ENCODE measurements at places on chromosomes 5 and 9.
A peak's percentile ranks its signal among the peaks of the same experiment; 100 is the strongest.

GRCh38 chr5:58405175-58405574 lies 54.7 kb downstream of the PLK2 start:
- no peak for DNase-seq

DNA sequence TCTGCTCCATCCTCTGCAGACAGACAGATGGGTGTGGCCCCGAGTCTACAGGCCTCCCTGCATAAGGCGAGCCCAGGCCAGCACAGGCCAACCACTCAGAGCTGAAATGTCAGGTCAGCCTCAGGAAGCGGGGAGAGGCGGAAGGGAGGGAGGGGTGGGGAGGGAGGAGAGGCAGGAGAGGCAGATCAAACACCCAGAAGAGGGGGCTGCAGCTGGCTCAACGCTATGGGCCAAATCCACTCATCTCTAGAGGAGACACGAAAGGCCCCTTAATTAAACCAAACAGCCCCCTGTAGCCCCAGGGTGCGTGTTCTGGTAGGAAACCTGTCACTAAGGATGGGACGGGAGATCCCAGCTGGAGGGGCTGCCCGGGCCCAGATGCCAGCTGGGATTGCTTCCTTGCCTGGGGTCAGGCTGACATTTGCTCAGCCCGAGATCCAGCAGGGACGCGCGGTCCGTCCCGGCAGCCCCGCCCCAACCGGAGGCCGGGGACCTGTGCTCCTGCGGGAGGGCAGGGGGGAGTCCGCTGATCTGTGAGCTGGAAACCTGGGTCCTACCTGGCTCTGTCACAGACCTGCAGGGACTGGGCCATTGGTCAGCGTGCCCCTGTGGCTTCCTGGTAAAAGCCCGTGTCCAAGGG lies 97.2 kb upstream of the SARDH start:
- no peak for DNase-seq

DNA sequence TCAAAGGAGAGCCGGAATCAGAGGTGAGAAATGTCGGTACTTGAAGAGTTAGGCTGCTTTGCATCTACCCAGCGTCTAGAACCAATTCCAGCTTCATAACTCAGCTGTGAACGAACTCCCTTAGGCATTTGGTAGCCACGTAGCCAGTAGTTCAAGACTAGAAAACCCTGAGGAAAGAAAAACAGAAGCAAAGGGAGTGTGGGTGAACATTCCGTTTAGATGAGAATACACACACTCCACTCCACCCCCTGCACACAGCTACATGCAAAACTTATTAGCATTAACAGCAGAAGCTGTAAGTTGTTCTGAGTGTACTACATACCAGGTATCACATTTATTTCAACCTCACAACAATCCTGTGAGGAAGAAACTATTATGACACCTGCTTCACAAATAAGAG lies 78.3 kb downstream of the SMIM23 start:
- DNase-seq, result no peak

DNA sequence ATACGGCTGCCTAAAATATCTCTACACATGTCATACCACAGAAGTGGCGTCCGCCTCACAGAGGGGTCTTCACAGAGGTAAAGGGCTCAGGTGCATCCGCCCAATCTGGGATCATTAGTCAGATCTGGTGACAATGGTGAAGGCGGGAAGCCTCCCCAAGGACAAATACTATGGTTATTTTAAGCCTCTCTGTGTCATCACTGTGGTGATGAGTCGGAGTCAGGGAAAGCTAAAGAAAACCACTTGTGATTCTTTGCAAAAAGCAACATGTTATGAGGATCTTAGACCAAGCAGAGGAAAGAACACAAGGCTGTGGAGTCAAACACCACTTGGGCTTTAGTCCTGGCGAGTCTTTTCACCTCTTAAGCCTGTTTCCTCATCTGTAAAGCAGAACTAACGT lies 190.4 kb downstream of the DRD1 start:
- no peak for DNase-seq

DNA sequence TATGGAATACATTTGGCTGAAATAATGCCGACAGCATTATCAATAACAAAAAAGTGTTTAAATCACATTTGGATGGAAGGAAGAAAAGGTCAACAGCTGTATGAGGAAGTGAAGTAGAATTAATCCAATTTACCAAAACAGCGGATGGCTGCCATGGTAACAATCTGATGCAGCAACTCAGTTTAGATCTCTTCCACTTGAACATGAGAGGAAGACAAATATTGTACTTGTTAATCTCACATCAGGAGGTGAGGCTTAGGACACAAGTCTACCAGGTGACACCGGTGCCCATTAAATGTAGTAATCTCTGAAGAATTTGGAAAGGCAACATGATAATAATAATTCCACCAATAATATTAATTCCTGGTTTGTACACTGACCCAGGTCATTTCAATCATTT lies 2.4 kb downstream of the RASEF start:
- DNase-seq, result no peak

GRCh38 chr5:143760131-143760505 lies 51.8 kb upstream of the HMHB1 start:
- DNase-seq, result no peak

GRCh38 chr5:89071941-89072331 lies 189.0 kb upstream of the MEF2C start:
- DNase-seq, result no peak

GRCh38 chr5:119309326-119309725 lies 46.5 kb upstream of the TNFAIP8 start:
- no peak for DNase-seq

DNA sequence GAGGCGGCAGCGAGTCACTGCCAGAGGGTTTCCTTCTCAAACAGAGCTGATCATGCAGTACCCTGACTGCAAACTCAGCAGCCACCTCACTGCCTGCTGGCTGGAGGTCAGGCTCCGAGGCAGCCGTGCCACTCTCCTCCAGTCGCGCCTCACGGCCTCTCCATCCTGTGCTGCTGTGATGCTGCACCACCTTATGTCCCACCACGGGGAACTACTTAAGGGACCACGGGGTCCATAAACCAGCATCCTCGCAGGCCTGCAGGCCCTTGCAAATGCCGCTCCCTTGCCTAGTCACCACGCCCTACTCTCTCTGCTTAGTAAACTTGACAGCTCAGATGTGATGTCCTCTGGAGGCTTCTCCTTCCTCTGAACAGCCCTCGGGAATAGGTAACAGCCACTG lies 99.2 kb downstream of the CRB2 start:
- no peak for DNase-seq

- DNase-seq, result no peak
Observed at GRCh38 chr5:78659714-78660113, 11.1 kb upstream of the LHFPL2 start.

DNA sequence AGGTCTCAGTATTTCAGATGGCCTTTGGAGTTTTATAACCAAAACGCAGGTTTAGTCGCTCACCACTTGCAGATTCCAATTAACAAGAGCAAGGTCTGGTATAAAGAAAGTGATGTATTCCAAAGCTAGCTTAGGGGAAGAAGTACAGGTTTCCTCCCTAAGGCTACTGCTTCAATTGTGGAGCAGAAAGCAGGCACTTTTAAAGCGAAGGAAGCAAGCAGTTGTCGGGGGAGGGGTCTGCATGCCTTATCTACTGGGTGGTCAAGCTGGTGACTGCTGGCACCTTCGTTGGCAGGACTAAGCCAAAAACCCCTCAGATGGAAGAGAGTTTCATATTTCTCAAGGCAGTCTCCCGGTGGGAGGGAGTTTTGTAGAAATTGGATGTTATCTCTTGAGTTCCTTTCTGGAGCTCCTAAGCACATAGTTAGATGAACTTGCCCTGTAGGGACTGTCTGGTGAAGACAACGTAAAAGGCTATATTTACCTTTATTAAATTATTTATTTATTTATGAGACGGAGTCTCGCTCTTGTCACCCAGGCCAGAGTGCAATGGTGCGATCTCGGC lies 1.6 kb upstream of the TMEM245 start:
- DNase-seq, result no peak

DNA sequence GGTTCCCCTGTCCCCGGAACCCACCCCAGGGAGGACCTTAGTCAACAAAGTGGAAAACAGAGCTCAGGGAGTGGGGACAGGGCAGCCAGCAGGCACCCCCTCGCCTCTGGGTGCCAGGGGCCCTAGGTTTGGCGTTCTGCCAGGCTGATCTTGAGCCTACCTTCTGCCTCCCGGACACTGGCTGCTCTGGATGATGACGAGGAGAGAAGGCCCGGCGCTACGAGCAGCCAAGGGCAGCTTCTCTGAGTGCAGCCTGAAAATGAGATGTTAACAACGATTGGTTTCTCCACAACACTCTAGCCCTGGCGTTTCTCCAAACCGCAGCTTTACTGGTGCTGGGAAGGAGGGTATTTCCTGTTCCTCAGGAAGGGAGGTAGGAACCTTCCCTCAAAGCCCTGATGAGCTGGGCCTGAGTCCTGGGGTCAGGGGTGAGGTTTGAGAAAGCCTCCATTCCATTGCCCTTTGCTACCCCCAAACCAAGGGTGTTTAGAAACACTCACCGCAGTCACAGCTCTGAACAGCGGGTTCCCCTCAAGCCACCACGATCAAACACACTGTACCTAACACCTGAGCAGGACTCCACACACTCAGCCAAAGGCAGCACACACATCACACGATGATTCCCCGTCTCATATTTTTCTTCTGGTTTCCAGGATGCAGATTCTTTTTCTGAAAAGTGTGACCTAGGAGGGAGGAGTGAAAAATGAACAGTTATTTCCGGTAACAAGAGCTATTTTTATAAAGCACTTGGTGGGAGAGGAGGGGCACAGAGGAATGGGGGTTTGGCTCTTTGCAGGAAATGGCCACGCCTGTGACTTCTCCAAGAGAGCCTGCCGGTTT lies at the start of gene STING1:
Gene STING1, minus strand, starts transcription at position 709 of the 840 bp plus-strand sequence. CDS start 1,054 bp downstream, outside the sequence.
- DNase-seq, result peak; percentile 82

DNA sequence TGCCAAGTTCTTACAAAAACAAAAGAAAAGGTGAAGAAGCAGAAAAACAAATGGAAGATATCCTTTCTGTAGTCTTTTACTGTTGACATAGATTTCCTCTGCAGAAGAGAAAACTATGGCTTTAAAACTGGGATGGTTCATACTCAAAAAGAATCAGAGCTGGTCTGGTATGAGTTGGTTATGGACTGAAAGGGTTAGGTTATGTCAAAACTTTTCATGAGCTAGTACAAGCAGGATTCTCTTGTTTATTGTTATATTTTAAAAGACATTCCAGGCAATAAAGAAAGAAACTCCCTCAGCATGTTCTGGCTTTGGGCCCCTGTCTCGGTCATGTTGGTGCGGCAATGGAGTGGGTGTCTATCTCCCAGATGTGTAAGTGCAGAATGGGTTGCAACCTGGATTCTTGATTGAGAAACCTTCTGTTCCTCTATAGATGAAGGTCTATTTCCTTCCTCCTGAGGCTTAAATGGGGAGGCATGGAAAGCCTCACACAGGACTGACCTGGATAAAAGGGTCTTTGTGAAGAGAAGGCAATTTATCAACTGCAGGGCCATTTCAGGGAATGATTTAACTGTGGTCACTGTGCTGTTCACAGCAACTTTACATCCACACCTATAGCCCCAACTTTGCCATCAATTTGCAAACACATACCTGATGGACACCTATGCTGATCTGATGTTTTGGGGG lies 209.6 kb upstream of the TNC start:
- no peak for DNase-seq

DNA sequence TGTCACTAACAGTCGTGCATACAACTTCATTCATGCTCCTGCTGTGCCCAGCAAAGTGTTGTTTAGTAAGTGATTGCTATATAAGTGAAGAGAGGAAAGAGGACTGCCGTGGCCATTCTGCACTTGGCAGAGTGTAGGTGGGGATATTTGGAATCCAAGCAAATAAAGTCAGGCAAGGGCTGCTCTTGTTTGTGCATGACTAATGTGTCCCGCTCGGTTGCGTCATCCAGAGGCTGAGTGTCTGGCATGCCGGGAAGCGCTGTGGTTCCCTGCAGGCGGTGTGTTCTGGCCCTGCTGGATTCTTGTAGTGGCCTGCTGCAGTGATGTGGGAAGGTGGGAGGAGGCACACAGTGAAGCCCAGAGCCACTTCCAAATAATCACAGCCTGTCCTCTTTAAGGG lies 136.9 kb upstream of the ANKH start:
- DNase-seq, result no peak

Measured in CD4-positive, alpha-beta T cell treated with Interleukin-10 for 1 hour (primary cell).